Activated CD4-positive, alpha-beta T cell treated with anti-CD3 and anti-CD28 coated beads, Interleukin-10, Interleukin-2, amounts not matched to agents 100 ng/mL and 50 ng/mL, durations not matched to agents 16 hours and 8 hours (primary cell): ENCODE measurements at places on chromosomes 12 and 14.

- no peak for DNase-seq
These were observed 218.4 kb downstream of the AEBP2 start for GRCh38 chr12:19657732-19658130.

DNA sequence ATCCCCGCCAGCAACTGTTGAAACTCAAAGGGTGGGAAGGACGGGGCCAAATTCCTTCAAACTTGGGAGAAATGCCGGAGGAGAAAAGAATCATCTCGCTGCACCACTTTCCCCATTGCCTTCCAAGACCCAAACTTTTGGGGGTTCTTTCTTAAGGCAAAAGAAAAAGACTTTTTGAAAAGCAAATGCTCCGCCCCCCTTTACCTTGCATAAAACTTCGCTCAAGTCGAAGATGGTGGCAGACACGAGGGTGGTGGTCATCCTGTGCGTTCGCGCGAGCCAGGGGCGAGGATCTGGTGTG lies 239 bp downstream of the ZFP36L1 start:
- no peak for DNase-seq

- DNase-seq, result no peak
These were observed 634.9 kb downstream of the FSCB start for GRCh38 chr14:43872222-43872621.

DNA sequence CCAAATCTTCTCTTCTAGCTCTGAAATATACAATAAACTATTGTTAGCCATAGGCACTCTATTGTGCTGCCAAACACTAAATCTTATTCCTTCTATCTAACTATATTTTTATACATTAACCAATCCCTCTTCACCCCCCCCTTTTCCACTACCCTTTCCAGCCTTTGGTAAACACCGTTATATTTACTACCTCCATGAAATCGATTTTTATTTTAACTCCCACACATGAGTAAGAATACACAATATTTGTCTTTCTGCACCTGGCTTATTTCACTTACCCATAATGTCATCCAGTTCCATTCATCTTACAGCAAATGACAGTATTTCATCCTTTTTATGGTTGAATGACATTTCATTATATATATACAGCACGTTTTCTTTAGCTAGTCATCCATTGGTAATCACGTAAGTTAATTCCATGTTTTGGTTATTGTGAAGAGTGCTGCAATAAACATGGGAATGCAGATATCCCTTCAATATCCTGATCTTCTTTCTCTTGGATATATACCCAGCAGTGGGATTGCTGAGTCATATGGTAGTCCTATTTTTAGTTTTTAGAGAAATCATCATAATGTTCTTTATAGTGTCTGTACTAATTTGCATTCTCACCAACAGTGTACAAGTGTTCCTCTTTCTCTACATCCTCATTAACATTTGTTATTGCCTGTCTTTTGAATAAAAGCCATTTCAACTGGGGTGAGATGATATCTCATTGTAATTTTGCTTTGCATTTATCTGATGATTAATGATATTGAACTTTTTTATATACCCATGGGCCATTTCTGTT lies 34.2 kb upstream of the PLBD1 start:
- DNase-seq, result no peak

GRCh38 chr14:69318901-69319475 lies 59.0 kb downstream of the GALNT16 start:
- no peak for DNase-seq

- no peak for DNase-seq
These were observed 39.4 kb downstream of the TMTC1 start for GRCh38 chr12:29744365-29744764.

DNA sequence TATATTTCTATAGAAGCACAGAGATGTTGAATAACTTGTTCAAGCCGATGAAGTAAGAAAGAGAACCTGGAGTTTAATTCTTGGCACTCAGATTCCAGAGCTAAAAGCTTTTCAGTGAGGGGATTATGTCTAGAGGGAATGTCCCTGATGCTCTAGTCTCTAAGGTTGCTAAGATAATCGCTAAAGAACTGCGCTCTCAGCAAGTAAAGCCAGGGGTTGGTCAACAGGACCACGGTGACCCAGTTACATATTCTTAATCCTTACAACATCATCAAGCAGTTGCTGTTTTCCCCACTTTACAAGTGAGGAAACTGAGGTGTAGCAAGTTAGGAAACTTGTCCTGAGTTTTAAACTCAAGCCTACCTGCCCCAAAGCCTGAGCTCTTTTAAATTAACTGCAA lies 110.8 kb downstream of the DAD1 start:
- no peak for DNase-seq

DNA sequence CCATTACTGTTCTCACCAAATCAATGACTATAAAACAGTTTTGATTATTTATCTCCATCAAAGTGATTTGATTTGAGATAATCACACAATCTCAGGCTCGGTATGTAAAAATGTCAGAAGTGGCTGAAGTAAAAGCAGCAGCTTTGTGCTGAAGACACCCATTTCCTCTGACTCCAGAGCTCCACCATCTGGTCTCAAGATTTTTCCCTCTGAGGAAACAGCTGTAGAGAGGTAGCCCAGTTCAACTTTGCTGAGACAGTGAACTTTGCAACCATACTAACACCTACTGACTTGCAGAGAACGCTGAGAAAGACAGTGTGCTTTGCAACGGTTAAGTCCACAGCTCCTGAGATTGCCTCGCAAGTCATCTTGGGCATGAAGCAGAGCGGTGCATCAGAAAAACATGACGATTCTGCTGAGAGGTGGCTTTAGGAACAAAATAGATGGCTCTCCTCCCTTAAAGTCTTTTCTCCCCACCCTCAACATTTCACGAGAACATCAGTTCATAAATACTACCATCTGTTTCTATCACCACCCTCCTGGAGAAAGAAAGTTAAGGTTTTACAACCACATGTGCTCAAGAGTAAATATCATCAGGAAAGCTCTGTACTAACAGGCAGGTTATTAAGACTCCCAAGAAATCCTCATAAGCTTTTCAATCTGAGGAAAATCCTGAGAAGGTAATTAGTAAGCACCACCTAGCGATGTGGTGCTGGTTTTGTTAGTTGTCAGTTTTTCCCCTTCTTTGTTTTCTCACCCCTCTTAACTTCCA lies 34.8 kb downstream of the HIGD1C start:
- DNase-seq, result peak; percentile 44

GRCh38 chr14:78951602-78952001 lies 781.4 kb downstream of the NRXN3 start:
- no peak for DNase-seq

- no peak for DNase-seq
These were observed 360.4 kb downstream of the RGS6 start for GRCh38 chr14:72292689-72293024.

- DNase-seq, result no peak
These were observed 1.4 kb upstream of the KLRC1 start for GRCh38 chr12:10454531-10454930.

- DNase-seq, result peak; percentile 26
These were observed 27.3 kb downstream of the FRS2 start for GRCh38 chr12:69497308-69498026.

- DNase-seq, result no peak
These were observed 17.6 kb downstream of the SOAT2 start for GRCh38 chr12:53120685-53121525.

DNA sequence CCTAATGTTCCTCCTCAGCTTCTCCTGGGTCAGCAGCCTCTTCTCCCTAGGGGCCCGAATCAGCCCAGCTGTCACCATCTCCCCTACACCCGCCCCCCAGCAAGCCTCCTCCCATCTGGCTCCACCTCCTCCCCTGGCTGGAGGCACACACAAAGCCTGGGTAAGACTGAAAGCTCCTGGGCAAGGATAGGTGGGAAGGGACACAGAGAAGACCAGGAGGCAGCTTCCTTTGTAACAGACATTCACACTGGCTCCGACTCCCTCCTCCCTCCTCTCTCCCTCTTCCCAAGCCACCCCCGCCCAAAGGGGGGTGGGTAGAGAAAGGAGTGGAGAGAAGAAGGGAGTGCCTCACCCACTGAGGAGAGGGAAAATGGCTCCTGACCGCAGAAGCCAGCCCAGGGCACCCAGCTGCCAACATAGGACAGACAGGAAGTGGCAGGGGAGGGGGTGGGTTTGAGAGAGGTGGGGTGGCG lies 4.0 kb downstream of the CHD4 start:
- peak; percentile 55 for DNase-seq

DNA sequence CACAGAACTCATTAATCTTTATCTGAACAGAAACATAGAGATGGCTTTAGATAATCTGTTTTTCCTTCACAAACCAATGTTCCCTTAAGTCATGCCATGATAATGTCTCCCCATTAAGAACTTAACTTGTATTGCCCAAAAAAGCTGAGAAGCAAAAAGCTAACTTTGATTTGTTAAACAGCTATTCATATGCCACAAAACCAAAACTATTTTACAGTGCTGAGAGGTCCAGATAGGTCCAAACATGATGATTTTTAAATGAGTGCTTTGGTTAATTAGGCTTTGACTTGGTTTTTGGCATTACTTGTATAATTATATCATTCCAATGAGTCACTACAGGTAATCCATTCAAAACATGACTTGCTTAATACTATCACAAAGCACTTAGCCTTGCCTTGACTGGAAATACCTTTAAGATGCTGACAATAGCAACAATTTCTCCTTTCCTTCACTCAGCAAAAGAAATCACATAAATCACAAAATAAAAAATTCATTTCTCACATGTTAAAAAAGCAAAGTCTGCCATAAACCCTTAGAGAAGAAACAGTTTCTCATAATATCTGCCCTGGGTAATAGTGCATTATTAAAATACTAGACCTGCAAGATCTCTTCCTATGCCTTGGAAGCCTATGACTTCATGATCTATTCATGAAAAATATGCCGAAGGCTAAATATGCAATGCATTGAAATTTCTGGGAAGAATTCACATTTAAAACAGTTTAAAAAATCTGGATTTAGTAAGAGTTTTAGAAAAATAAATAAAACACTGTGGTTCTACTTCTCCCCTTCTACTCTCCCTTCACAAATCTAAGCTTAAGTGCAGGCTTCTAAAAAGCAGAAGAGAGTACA lies 52.0 kb upstream of the SAV1 start:
- no peak for DNase-seq

DNA sequence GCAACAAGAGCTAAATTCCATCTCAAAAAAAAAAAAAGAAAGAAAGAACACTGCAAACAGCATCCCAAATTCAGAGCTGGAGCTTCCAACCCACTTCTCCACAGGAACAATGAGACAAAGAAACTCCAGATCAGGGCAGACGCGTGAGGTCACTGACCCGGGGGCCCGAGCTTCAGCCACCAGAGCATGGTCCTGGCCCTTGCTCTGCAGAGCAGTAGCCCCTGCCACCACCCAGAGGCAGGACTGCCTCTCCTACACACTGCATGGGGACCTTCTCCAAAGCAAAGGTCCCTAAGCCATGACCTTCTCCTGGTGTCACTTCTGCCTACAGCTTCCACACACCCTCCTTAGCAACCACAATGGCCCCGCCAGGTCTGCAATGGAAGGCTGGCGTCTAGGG lies 53.1 kb downstream of the CCNK start:
- DNase-seq, result no peak

DNA sequence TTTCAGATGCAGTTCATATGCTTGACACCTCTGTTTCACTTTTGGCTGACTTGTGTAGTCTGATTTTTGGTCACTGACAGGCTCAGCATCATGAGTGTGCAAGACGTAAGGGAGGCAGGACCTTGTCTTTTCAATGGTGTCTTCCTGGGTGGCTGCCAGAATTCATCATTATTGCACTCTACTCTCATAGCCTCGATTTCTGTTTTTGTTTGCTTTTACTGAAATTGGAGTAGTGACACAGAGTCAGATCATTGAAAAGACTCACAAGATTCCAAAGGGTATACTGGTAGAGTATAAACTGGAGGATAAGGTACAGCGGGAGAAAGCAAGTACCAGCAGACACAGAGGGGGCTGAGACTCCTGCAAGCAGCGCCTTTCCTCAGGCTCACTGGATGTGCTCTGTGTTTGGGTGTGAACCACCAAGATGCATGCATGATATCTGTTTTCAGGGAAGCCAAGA lies 126.3 kb upstream of the FGD4 start:
- no peak for DNase-seq

DNA sequence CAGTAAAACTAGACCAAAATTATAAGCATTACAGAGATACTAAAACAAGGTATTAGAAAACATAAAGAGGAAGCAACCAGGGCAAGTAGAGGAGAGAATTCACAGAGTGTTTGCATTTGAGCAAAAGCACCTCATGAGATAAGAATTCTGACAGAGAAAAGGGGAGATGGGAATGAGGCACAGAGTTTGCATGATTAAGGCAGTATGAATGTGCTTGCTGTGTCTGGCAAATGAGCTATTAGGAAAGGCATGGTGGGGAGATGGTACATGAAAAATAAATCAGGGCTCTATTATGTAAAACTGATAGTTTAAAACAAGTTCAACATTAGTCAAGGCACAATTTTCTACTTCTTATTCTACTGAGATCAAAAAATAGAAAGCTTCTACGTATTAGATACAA lies 23.1 kb downstream of the GARIN6 start:
- no peak for DNase-seq

- DNase-seq, result peak; percentile 75
These were observed 172.2 kb upstream of the ATP2B1 start for GRCh38 chr12:89880690-89881350.

GRCh38 chr12:52493172-52493571 lies at the start of gene KRT6A:
Gene KRT6A (minus strand): TSS chr12:52493257. CDS start chr12:52493188, 69 bp downstream.
- no peak for DNase-seq

- no peak for DNase-seq
These were observed 72.2 kb downstream of the TSPAN8 start for GRCh38 chr12:71085575-71085974.

DNA sequence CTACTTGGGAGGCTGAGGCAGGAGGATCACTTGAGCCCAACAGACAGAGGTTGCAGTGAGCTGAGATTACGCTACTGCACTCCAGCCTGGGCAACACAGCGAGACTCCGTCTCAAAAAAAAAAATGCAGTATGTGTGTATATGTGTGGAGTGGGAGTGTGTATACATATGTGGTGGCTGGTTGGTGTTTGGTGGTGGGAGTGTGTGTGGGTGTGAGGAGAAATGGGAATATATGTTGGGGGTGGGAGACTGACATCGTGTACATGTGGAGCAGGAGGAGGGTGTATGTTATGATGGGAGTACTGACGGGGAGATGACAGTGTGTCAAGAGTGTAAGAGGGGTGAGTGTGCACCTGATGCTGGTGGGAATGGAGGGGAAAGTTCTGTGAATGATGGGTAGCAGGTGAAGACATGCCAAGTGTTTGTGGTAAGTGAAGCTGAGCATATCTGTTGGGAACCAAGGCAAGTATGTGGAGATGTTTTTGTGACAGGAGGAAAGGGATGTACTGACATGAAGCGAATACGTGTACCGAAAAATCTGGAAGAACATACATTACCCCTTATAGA lies 4.2 kb downstream of the PNMA1 start:
- DNase-seq, result no peak

GRCh38 chr12:4975574-4975973 lies 65.9 kb downstream of the KCNA1 start:
- peak; percentile 2 for DNase-seq

- DNase-seq, result no peak
These were observed 107.5 kb upstream of the CPNE8 start for GRCh38 chr12:39012870-39013269.

- DNase-seq, result no peak
These were observed 81.6 kb downstream of the MYF5 start for GRCh38 chr12:80798281-80798680.
